HFFc6 (cell line): ENCODE measurements at places on chromosomes 1 and 21. TPM values are rescaled to one million over a fixed set of nuclear protein-coding genes. Genes with fewer than 3 reads are reported as not detected.

DNA sequence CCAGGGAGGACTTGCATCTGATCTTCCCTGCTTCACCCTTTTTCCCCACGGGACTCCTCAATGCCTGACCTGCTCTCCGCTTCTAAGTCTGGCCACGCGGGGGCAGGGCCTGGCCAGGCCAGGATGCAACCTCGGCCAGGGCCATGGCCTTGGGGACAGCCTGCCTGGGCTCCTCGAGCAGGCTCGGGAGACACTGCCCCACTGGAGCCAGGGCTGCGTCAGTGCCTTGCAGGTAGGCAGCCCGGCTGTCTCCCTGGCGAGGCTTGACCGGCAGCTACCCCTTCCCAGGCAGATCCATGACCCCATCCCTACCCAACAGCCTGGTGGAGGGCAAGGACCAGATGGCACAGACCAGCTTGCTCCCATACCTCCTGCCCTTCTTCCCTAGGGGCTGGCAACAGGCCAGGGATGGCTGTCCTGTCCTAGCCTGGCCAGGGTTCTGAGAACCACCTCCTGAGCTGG lies 2.7 kb upstream of the PRDM16 start:
- no peak overlapping the region for H3K4me3 ChIP-seq
- H3K27me3 ChIP-seq, result peaks cover 22% of the 10 kb centered on the region
- peak; percentile 3 for DNase-seq
- no peaks in the 10 kb centered on the region for H3K4me1 ChIP-seq
- no peaks in the 10 kb centered on the region for H3K36me3 ChIP-seq

GRCh38 chr1:192555399-192555798 lies 20.2 kb upstream of the RGS1 start:
- H3K27ac ChIP-seq, result no peak overlapping the region
- H3K4me3 ChIP-seq, result no peak overlapping the region
- H3K27me3 ChIP-seq, result no peaks in the 10 kb centered on the region
- DNase-seq, result no peak

DNA sequence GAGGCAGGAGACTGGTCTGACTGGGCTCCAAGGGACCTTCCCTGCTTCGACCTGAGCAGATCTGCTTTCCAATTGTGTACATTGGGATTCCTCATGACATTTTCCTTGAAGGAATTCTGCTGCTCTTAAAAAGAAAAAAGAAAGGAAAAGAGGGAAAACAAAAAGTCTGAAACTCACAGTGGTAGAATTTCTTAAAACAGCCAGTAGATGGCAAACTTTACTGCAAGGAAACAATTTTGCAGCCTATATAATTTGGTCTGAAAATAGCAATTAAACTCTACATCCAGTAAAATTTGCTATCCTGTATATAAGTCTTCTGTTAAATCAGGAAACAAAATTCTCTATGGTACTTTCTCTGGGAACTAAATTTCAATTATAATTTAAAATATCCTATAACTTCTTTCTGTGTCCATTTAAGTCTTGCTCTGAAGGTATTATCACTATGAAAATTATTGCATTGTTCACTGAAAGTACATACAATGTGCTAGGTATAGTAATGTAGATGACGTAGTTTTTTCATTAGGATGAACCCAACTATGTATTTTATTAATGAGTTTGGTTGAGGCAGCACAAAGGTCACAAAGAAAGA lies 59.8 kb downstream of the CRB1 start:
- no peak overlapping the region for H3K27ac ChIP-seq
- no peaks in the 10 kb centered on the region for H3K4me1 ChIP-seq
- DNase-seq, result no peak
- H3K4me3 ChIP-seq, result no peak overlapping the region; the same call in 1 of the 2 replicates

DNA sequence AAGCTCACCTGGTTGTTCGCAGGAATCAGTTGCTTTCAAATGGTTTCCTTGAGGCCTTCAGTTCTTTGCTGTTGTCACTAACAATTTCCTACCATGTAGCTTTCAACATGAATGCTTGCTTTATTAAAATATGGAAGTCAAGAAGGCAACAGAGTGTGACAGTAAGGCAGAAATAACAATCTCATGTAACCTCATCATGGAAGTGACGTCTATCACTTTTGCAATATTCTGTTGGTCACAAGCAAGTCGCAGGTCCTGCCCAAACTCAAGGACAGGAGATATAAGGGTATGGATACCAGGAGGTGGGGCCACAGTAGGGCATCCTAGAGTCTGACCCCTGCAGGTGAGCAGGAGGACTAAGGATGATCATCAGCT lies 296.8 kb upstream of the ZP4 start:
- H3K27me3 ChIP-seq, result no peaks in the 10 kb centered on the region; the same call in 1 of the 2 replicates
- peaks cover under 1% of the 10 kb centered on the region; the same call in 1 of the 2 replicates for H3K36me3 ChIP-seq
- no peak for DNase-seq
- H3K4me1 ChIP-seq, result peaks cover 5% of the 10 kb centered on the region; the same call in 1 of the 2 replicates

DNA sequence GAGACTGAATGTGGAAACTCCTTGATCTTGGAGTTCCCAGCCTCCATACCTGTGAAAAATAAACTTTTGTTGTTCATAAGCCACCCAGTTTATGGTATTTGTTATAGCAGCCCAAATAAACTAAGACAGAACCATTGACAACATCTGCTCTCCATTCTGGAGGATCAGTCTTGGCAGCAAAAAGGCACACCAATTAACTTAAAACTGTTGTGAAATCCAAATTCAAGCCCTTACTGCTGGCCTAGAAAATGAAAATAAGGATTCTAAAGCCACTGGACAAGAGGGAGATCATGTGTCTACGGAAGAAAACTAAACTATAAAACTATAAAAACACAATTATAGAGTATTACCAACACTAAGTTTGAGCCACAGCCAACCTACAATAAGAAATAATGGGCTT lies 172.1 kb upstream of the RNPC3 start:
- no peak overlapping the region for H3K4me3 ChIP-seq
- H3K27ac ChIP-seq, result no peak overlapping the region
- no peak for DNase-seq
- H3K27me3 ChIP-seq, result no peaks in the 10 kb centered on the region; the same call in 1 of the 2 replicates

The CD1C gene
- not detected in 3 replicates for total RNA-seq
